ENCODE measurements at places on chromosomes 3 and 15.

- no peak for DNase-seq
These were observed 56.9 kb downstream of the CACNA1D start for GRCh38 chr3:53551324-53551723.

- no peak for DNase-seq
These were observed 168.4 kb upstream of the VEPH1 start for GRCh38 chr3:157671656-157672055.

DNA sequence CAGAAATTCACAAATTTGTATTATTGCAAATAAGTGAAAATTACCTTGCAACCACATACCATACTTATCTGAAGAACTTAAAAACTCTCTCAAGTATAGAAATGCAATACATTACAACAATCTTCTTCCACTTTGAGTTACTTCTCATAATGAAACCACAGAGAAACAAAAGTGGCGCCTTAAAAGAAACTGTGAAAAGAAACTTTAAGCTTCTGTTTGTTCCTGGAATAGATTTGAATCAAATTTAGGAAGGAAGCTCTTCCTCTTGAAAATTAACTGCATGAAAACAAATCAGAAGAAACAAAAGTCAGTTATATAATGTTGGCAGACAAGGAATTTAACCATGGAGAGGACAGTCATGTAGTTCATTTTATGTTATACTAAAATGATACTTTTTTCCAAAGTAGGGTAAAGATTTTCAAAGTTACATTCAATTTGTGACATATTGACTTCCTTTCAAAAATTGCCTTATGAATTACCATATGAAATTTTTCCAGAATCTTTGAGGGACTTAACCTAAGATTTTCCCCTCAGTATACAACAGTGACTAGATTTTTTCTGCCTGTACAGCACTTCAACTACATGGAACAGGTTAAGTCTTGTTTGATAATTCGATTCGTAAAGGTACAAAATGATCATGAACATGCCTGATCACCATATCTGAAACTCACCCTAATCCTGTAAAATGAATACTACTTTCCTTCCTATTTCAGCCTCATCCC is 57.6 kb upstream of the TNFSF10 start:
- DNase-seq, result no peak

DNA sequence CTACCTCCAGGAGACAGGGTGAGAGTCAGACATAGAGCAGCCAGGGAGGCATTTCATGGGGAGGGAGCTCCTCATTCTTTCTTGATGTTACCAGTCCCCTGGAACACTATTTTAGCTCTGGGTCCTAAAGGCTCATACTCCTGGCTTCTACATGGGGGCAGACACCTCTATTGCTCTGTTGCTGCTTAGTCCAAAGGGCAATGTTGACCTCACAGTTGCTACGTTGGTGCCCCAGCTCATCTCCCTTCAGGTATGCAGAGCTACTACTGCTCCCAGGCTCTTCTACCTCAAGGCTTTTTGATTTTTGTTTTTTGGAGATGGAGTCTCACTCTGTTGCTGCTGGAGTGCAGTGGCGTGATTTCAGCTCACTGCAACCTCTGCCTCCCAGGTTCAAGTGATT is 245.6 kb upstream of the LRRFIP2 start:
- no peak for DNase-seq

- DNase-seq, result no peak
These were observed 892 bp downstream of the NMD3 start for GRCh38 chr3:161221806-161222600.

DNA sequence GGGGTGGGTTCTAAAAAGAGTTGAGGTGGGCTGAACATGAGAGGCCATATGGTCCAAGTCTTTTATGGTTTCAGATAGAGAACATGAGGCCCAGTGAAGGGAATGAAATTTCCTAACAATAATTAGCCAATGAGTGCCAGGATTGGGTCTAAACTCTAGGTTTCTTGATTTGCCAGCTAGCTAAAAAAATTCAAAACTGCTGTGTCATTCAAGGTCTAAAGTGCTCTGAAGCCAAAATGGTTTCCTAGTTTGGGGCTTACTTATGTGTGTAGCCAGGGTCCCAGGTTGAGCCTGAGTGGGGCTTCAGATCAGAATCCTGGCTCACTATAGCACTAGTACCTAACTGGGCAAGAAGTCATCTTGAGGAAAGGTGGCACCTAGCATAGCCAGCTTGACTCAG is 55.3 kb upstream of the SYN2 start:
- no peak for DNase-seq

GRCh38 chr3:71330909-71331308 is 252.6 kb downstream of the FOXP1 start:
- no peak for DNase-seq

DNA sequence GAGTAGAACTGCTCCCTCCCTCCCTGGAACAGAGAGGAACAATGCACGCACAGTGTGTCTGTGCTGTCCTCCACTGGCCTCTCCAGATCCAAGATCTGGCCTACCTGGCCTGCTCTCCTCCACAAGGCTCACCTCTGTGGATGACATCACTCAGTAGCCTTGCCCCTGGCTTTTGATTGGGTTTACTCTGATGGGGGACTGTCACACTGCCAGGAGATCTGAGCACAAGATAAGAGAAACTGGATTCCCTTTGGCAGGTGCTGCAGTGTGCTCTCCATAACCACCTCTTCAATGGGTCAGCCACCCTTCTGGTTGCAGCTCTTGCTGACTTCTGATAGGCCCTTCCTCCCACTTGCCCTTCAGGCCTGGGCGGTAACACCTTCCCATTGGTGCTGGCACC is 22.6 kb upstream of the ANO10 start:
- no peak for DNase-seq

- no peak for DNase-seq
These were observed 316.1 kb upstream of the TMCO5A start for GRCh38 chr15:37618353-37618752.
